ENCODE measurements at places on chromosomes 2 and 18.

DNA sequence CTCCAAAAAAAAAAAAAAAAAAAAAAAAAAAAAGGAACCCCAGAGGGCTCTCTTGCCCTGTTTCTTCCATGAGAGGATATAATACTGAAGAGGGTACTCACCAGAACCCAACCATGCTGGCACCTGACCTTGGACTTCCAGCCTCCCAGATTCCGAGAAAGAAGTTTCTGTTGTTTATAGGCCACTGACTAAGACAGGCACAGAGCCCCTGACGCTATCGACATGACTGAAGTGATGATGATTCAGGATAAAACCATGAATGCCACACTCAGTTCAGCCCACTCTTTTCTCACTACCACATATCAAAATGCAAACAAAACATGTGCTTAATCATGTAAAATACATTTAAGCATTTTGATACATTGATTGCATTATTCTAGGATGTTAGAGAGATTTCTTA lies 66.1 kb upstream of the CDCA7 start:
- DNase-seq = no peak

DNA sequence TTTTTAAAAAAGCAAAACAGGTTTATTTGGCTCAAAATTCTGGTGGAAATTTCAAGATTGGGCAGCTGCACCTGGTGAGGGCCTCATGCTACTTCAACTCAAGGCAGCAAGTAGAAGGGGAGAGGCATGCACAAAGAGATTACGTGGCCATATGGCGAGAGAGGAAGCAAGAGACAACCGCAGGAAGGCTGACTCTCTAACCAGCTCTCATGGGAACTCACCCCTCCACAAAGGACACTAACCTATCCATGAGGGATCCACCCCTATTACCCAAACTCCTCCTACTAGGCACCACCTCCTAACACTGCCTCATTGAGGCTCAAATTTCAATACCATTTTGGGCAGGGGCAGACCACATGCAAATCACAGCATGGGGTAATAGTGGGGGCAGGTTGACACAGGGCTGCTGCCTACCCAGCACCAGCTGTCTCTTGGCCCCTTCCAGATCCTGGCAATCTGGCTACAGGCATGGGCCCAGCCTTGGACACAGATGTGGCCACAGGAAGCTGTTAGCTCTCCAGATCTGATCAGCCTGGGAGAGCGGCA lies 2.0 kb upstream of the CAPN10 start:
- peak; percentile 97 for DNase-seq

DNA sequence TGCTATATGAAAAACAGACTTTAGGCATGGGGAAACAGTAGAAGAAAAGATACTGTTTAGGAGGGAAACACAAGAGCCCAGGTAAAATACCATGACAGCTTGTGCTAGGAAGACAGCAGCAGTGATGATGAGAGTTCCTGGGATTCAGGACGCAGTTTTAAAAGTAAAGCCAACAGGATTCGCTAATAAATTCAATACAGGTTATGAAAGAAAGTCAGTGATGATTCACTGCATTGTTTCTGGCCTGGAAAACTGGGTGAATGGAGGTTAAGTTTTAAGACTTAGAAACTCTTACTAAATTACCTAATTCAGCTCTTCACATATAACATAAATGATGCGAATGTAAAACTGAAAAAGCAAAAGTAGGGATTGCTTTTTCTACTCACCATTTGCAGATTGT lies 27.9 kb upstream of the RNU4ATAC start:
- DNase-seq = no peak

DNA sequence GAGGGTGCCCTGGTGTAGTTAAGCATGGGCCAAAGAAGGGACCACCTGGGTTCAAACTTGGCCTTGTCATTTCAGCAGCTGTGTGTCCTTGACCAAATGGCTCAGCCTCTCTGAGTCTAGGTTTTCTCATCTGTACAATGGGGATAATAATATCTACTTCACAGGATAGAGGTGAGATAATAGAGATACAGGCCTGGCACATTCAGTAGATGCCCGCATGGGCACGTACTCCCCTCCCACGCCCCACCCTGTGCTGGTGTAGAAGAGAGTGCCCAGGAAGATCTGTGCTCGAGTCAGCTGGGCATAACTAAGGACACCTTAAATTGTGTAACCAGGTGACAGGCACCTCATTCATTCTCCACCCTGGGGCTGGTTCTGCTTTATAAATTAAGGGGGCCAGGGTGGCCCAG lies 8.4 kb upstream of the TMEM185B start:
- DNase-seq = no peak

- no peak for DNase-seq
Measured at GRCh38 chr2:142944721-142945120, 67.3 kb downstream of the KYNU start.

- no peak for DNase-seq
Measured at GRCh38 chr2:182682210-182682609, 33.8 kb upstream of the DNAJC10 start.

- no peak for DNase-seq
Measured at GRCh38 chr2:8376603-8377410, 305.0 kb upstream of the ID2 start.

GRCh38 chr2:185628985-185629384 lies 109.6 kb upstream of the FSIP2 start:
- DNase-seq = no peak

- no peak for DNase-seq
Measured at GRCh38 chr2:40725950-40726349, 274.1 kb upstream of the SLC8A1 start.

DNA sequence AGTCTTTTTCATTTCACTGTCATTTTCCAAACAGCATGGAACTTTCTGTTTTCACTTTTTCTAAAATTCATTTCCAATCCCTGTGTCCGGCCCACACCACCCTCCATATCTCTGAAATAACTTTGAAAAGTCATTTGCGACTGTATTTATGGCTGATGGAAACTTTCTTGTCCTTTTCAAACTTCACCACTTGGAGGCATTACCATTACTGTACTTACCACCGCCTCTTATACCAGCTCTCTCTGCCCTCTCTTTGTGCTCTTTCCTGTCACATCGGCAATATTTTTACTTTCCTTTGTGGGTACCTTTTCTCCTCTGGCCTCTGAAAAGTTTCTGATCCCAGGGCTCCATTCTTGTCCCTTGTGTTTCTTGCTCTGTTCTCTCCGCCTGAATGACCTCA lies 39.5 kb upstream of the IL1RL1 start:
- DNase-seq = no peak

DNA sequence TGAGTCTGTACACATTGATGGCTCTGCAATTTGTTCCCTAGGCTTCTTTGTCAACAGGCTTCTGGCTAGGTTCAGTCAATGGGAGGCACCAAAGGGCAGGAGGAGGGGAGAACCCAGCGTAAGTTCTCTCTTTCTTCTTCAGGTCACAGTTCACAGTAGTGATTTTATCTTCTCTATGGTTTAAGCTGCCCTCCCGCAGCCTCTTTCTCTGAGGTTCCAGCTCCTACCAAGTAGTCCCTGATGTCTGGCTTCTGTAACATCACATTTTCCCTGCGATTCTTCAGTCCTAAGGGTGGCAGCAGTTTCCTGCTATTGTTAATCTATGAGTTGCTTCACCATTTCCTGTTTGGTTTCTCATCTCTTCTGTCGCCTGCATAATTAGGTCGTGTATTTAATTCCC lies 107.4 kb downstream of the CPO start:
- DNase-seq = peak; percentile 40

- no peak for DNase-seq
Measured at GRCh38 chr2:172153757-172154156, 51.1 kb upstream of the DLX2 start.

- no peak for DNase-seq
Measured at GRCh38 chr2:65370387-65371073, 61.9 kb downstream of the SPRED2 start.

- DNase-seq = no peak
Measured at GRCh38 chr18:41324934-41325333, 630.1 kb upstream of the PIK3C3 start.

DNA sequence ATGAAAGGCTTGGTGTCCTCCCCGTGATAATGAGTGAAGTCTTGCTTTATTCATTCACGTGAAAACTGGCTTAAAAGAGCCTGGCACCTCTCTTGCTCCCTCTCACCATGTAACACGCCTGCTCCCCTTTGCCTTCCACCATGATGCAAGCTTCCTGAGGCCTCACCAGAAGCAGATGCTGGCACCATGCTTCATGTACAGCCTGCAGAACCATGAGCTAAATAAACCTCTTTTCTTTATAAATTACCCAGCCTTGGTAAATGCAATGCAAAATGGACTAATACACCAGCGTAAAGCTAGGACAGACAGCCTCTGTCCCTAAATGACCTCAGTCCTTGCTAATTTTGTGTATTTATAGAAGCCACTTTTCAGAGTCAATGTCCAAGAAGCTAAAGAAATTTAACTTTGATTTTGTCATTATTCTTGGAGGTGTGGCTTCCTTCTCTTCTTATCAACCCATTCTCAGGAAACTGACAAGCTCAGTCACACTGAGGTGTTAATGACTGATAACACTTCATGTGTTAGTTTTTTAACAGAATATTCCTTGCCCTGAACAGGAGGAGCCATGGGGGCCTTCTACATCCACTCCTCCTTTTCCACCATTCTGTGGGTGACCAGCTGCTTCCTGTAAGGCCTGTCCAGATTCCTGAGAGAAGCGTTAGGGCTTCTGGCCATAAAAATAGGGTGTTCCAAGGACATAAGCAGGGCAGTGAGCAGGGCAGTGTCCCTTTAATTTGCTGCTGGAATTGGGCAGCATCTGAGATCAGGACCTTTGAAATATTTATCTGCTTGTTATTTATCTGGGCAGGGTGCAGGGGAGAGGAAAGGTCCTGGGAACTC lies 38.0 kb upstream of the EPAS1 start:
- DNase-seq = no peak

DNA sequence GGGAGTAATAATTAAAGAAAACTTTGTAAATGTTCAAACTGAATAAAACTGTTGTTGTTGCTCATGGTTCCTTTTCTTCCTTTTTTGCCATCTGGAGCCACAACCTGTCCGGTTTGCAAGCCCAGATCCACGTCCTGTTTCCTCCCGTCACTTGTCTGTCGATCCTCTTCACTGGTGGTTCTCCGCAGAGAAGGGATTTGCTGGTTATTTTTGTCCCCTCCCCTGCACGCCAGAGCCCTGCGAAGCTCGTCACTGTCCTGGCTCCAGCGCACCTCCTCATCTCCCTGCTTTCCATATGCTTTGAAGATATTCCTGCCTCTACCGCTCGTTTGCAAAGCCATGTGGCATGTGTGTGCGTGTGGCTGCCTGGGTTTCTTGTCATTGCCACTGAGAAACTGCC lies 461.4 kb downstream of the RNF144A start:
- DNase-seq = no peak

GRCh38 chr2:27655155-27655951 lies 8.1 kb downstream of the SUPT7L start:
- DNase-seq = no peak

- DNase-seq = no peak
Measured at GRCh38 chr18:73407506-73407905, 539.7 kb upstream of the NETO1 start.

GRCh38 chr2:239220981-239221396 lies 179.8 kb downstream of the HDAC4 start:
- DNase-seq = no peak

DNA sequence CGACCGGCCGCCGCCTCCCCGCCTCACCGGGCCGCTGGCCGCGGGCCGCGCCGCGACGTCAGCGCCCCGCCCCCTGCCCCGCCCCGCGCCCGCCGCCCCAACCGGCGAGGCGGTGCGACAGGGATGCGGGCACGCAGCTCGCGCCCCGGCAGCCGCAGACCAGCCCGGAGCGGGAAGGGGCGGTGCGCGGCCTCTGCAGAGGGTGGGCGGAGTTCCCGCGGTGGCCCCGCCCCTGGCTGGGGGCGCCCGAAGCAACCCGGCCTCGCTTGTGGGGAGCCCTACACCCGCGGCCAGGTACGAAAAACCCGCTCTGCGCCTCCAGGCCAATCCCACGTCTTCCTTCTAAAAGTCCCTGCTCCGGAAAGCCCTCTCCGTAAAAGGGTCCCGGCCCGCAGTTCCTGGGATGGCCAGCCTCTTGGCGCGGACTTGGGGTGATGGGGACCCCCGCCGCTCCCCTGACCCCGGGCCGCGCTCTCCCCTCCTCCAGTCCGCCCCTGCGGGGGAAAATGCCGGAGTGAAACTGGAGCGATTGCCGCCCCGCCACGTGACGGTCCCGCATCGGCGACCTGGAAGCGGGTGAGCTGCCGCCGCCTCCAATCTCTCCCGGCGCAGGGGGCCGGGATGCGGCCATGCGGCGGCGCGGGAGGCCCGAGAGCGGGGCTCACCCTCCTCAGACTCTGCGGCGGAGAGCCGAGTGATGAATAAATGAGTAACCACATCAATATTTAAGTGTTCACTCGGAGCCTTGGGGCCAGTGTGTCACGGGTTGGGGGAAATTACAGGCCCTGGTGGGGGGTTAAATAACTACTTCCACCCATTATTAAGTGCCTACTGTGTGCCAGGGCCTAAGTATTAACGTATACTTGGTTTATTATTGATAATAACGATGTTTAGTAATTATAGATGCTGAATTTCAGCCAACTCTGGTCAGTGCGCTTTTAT lies at the start of gene RAB11FIP5:
TSS of gene RAB11FIP5 (minus strand) at position 36 of the 942 bp plus-strand sequence. CDS start 171 bp downstream, outside the sequence.
- peak; percentile 81 for DNase-seq

DNA sequence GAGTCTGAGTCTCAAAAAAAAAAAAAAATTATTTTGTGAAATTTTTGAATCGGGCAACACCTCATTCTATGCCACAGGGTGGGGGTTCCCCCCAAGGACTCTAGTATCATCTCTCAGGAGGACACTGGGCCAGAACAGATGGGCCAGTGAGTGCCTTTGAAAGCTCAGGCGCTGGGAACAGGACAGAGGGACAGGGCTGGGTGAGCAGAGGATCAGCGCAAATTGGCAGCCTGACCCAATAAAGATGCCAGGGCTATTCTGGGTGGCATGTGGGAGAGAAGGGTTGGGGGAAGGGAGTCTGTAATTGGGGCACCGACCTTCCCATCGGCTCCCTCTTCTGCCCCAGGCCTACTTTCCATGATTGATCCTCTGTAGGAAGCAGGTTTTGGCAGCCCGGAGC lies 44.0 kb downstream of the KIF3C start:
- DNase-seq = no peak

GRCh38 chr18:44630118-44630517 lies 50.6 kb upstream of the SETBP1 start:
- no peak for DNase-seq

DNA sequence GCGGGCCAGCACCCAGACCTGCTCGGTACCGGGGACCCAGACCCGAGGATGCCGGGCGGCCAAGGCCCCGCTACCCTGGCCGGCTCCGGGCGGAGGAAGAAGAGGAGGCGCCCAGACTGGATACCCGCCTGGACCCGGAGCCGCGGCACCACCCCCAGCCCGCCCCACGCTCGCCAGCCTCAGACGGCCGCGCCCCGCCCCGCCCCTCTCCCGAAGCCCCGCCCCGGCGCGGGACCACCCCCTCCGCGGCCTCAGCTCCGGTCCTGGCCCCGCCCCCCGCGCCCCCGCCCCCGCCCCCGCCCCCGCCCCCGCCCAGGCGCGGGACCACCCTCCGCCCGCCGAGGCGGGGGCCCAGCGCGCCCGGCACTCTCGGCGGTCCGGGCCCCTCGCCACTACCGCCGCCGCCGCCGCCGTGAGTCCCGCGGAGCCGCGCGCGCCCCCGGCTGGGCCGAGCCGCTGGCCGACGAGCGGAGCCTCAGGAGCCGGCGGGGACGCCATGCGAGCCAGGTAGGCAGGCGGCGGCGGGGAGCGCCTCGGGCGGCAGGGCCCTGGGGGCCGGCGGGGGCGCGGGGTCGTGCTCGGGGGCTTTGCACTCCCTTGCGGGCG lies at the start of gene SH3BP4:
TSS of gene SH3BP4 (plus strand) at position 354 of the 606 bp plus-strand sequence. CDS start 82,986 bp downstream, outside the sequence.
- DNase-seq = peak; percentile 28
